ENCODE measurements at places on chromosomes 6 and 20.

- DNase-seq = no peak
These were observed 23.1 kb upstream of the RIMS4 start for GRCh38 chr20:44833437-44833836.

- peak; percentile 42 for DNase-seq
These were observed 5.5 kb upstream of the HDDC2 start for GRCh38 chr6:125307150-125307838.

DNA sequence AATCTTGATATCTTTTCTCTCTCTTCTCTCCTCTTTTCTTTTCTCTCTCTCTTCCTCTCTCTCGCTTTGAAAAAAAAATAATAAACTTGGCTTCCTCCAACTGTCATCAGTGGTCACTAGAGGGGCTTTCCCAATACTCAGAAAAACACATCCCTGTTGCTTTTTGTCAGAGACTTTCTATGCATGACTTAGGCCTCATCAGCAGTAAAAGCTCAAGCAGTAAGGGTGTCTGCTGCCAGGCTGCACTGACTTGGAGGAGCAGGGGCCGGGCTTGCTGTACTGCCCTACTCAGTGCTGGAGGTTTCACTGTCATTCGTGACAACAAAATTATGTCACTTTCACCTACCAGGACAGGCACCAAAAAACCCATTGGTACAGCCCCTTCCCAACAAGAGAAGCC, 272.0 kb downstream of the ADGB start:
- no peak for DNase-seq

GRCh38 chr6:13841936-13842335, 27.6 kb upstream of the MCUR1 start:
- DNase-seq = no peak

GRCh38 chr6:161228921-161229591, 44.8 kb downstream of the AGPAT4 start:
- peak; percentile 56 for DNase-seq

DNA sequence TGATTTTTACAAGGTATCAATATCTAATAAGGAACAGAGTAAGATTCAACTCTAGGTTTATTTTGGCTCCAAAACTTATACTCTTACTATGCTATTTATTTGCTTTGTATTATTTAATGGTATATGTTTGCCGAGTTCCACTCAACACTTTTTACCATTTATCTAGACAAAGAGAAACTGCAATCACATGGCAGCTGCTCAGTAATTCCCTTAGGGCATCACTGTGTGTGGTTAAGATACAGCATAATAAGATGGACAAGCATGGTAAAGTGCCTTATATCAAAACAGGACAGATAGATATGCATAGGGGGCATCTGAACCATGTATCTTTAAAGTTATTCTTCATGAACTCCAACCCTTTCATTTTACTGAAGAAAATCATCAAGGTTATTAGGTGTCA, 483.0 kb upstream of the ID4 start:
- no peak for DNase-seq
